ENCODE measurements at places on chromosomes 7 and 10.

GRCh38 chr10:69449841-69450240 lies 1.4 kb upstream of the TSPAN15 start:
- DNase-seq: peak; percentile 40

GRCh38 chr10:4725917-4726606 lies 99.9 kb upstream of the AKR1E2 start:
- peak; percentile 15 for DNase-seq

DNA sequence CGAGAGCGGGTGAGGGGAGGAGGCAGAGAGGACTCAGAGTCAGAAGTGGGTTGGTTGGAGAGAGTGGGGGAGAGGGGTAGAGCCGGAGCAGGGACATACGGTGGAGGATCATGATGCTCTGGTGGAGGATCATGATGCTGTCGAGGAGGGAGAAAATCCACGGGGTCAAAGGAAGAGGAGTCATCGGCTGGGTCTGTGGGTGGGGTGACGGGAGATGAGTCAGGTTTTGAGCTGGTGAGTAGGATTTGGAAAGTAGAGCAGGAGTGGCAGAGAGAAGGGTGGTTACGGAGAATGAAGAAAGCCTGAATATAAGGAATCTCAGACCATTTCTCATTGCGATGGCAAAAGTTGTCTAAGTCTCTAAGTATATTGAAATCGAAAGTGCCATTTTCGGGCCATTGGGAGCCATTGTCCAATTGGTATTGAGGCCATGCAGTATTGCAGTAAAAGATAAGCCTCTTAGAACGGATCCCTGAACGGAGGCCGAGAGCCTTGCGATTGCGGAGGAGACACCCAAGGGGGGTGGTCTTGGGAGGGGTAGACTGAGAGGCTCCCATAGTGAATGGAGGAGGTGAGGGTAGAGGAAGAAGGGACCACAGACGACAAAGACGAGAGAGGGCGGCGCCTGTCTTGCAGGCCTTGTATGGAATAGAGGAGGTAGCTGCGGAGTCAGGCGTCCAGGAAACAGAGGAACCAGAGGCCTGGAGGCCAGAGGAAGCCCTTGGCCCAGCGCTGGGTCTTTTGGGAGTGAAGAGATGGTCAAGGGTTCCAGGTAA lies 23.8 kb downstream of the SCIN start:
- no peak for DNase-seq

GRCh38 chr10:61990761-61991135 lies 89.2 kb downstream of the ARID5B start:
- DNase-seq: no peak

- DNase-seq: no peak
These were observed 11.4 kb downstream of the PTPRN2 start for GRCh38 chr7:158576050-158576762.

DNA sequence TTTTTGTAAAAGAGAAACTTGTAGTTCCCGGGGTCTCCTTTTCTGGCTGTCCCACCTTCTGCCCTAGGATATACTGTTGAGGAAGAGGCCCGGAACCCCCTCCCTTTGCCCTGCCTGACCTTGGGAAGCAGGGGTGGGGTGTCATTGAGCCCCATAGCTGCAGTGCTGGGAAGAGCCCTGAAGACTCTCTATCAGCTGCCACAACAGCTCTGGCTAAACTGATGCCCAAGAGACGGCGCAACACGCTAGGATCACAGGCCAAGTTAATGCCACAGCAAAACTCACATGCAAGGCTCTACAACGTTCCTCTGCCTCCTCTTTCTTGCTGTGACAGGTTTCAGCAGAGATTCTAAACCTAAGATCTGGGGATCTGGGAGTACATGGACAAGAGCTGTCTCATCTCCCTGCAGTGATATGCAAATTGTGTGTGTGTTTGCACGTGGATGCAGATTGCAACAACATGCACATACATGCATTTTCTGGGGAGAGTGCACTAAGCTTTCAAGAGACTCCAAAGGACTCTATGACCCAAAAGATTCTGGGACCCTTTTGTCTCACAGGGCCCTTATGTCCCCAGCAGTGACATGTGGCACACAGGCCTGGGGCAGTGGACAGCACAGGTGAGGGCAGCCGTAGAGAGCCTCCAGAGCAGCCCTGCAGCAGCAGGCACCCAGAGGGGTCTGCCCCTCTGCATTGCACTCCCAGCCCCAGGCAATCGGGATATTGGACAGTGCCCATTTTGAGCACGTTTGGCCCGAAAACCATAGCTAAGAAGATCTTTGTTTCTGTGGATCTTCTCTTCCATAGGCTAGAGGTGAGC lies 2.5 kb downstream of the RASSF4 start:
- no peak for DNase-seq

- DNase-seq: no peak
These were observed 18.2 kb upstream of the HECTD2 start for GRCh38 chr10:91391920-91392319.

DNA sequence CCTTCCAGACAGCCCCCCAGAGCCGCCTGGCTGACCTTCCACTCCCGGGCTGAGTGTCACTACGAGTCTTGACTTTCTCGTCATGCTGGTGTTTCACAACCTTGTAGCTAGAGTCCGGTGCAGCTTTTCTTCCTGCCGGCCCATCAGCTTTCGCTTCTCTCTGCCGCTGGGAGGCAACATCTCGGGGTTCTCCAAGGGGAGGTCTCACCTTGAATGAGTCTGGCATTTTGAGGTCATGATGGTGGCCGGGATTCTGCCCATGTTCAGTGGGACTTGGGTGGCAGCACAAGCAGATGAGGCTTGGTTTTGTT lies 285.2 kb downstream of the CAMK1D start:
- no peak for DNase-seq

GRCh38 chr7:94305836-94306235 lies 88.9 kb upstream of the COL1A2 start:
- no peak for DNase-seq

DNA sequence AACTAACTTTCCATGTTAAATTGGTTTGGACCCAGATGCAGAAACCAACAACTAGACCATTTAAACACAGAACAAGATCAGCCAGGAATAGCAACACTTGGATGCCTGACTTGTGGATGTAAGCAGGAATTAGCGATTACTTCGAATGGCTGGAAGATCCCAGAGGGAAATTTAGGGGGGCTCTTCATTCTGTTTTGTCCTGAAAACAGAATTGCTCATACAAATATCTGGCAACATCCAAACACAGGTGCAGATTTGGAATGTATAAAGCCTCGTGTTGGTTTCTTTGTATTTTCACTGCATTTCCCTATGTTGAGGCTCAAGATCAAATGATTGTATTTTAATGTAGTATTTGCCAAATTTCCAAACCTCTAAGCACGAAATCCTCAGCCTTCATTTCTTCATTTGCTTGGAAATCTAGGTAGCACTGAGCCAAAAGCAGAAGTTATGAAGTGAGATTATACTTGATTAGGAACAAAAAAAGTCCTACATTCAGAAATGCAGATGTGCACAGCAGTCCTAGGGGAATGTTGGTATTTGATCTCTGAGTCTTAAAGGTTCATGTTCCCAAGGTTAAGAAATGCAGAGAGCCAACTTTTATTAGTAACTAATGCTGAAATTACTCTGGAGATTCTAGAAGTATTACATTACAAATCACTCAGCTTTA lies 248.7 kb upstream of the TCF7L2 start:
- no peak for DNase-seq

- DNase-seq: peak; percentile 19
These were observed 39.5 kb downstream of the RSU1 start for GRCh38 chr10:16777473-16778370.

- no peak for DNase-seq
These were observed 172.4 kb downstream of the CDCA7L start for GRCh38 chr7:21773326-21773725.

GRCh38 chr7:153446490-153446889 lies 605.7 kb upstream of the DPP6 start:
- DNase-seq: no peak

DNA sequence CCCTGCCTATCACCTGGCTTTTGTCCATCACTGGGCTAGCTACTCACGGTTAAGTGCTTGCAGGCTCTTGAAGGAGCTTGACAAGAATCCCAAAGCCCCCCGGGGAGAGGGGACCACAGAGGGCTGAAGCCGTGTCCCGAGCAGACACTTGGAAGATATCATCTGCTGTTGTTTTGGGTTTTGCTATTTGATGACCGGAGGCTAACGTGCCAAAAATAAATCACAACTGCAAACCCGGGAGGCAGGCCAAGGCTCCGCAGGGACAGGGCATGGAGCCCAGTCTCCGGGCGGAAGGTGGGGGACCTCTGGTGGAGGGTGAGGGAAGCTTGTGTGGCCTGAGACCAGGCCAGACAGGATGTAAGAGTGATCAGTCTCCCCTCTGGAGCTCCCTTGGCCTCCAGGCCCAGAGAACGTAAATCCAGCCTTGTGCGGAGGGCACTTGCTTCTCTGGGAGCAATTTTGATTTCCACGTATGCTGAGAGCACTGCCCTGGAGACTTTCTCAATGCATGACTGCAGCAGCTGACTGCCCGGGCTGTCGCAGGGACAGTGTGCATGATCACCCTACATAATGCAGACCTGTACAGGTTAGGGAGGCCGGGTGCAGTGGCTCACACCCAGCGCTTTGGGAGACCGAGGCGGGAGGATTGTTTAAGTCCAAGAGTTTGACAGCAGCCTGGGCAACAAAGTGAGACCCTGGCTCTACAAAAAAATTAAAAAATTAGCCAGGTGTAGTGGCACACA lies at the start of gene PHKG1:
TSS of gene PHKG1 (minus strand) at position 164 of the 743 bp plus-strand sequence. CDS start 4,011 bp downstream, outside the sequence.
- DNase-seq: peak; percentile 74

DNA sequence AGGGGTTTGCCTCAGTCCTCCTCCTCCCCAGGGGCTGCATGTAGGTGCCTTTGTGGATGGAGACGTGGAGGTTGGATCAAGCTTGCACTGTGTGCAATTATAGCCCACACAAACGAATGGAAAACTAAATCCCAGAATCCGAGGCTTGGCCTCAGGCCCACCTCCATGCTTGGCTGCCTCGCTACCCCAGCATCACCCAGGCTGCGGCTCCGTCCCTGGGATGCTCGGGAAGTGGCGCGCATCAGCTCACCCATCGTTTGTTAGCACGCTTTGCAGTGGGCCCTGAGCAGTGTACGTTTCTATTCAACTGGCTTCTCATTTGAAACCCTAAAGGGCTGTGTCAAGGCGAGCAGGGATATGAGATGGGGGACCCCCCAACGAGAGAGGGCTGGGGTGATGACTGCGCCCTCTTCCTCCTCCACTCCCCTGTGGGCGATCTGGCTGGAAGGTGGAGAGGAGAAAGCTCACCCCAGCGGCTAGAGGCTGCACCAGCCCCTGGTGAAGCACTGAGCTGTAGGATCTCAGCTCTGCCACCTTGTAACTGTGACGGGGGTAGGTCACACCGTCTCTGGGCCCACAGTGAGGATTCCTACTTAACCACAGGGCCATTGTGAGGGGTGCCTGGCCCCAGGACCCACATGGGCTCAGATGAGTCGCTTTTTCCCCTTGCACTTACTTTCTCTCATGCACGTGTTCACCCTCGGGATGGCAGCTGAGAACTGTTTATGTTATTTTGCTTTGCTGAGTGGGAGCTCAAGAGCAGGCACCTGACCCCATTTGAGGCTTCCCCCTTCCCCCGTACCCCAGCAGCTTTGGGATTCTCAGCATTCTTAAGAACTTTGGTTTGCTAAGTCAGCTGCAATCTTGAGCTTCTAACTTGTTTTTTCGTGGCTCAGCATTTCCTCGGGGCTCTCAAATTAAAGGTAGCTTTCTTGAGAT lies 12.7 kb upstream of the BTBD16 start:
- DNase-seq: no peak

DNA sequence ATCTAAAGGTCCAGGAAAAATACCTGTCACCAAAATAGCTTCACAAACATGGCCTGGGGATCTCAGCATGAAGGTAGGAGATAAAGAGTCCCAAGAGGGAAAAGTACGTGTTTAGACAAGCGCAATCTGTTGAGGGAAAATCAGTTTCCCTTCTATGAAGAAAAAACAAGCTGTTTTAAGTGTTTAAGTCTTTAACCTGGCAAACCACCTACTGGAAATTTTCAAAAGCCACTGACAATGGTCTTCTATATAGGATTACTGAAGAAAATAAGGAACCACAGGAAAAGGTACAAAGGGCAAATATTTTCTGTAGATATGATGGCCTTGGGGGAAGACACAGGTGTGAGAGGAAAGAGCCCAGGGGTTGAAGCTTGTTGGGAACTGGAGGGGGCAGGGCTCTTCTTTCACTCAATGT lies 21.2 kb downstream of the ALDH18A1 start:
- no peak for DNase-seq

GRCh38 chr7:72309476-72309875 lies 102.7 kb downstream of the CALN1 start:
- DNase-seq: no peak

GRCh38 chr7:55366461-55367070 lies 1.4 kb downstream of the LANCL2 start:
- DNase-seq: no peak

- no peak for DNase-seq
These were observed 1.3 kb downstream of the PFKFB3 start for GRCh38 chr10:6204063-6204340.

DNA sequence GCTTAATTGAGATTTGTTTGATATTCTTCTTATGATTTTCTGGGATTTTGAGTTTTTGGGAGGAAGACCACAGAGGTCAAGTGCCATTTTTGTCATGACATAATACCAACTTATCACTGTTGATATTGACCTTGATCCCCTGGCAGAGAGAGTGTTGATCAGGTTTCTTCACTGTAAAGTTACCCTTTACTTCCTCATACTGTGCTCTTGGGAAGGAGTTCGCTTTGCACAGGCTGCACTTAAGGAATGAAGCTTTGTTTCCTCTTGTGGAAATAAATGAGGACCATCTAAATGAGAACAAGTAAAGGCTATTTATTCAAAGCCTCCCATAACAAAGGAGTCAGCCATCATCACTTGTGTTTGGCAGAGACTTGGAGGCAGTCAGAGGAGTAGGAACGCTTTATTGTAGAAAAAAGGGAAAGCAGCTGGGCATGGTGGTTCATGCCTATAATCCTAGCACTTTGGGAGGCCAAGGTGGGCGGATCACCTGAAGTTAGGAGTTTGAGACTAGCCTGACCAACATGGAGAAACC lies 16.1 kb downstream of the ST7 start:
- no peak for DNase-seq

DNA sequence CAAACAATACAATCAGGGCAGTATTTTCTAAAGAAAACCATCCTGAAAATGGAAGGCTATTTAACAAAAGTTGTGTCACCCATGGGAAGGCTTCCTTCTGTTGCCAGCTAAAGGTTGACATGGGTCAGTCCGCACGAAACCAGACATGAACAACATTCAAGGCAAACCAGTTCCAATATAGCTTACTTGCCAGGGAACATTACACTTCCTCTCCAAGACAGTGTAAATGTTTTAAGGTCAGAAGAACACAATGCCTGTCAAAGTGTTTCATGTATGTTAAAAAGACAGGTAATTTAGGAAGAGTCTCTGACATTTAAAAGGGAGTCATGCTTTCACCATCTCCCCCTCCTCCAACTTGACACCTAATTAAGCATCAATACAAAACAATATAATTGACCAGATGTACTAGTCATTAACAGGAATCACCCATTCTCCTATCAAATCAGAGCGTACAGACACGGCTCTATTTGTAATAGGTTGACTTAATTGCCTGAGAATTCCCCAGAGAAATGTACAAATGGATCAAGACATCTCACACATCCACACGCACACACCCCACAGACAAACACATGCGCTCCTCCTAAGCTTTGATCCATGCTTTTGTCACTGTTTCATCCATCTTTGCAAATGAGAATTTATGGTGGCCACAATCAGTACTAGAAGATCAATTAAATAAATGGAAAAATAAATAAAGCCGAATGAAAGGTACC lies 69.5 kb downstream of the CACNA2D1 start:
- DNase-seq: no peak

- no peak for DNase-seq
These were observed 72.8 kb upstream of the ZNF722 start for GRCh38 chr7:63925626-63926460.
